Kidney epithelial cell (primary cell): ENCODE measurements at places on chromosomes 3 and 15.

GRCh38 chr3:50125541-50126286, 29.4 kb upstream of the SEMA3F start:
- DNase-seq, result no peak

- DNase-seq, result no peak
Measured at GRCh38 chr15:70248116-70249025, 150.7 kb upstream of the TLE3 start.

DNA sequence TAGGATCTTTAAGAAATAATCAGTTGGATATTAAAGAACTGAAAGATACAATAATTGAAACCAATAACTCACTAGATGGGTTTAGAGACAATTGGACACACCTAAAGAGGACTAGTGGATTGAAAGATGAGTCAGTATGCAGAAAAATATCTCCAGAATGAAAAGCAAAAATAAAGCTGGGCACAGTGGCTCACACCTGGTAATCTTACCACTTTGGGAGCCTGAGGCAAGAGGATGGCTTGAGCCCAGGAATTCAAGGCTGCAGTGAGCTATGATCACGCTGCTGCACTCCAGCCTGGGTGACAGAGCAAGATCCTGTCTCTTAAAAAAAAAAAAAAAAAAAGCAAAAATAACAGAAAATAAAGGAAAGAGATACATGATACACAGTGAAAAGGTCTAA, 37.4 kb upstream of the CCDC174 start:
- no peak for DNase-seq

DNA sequence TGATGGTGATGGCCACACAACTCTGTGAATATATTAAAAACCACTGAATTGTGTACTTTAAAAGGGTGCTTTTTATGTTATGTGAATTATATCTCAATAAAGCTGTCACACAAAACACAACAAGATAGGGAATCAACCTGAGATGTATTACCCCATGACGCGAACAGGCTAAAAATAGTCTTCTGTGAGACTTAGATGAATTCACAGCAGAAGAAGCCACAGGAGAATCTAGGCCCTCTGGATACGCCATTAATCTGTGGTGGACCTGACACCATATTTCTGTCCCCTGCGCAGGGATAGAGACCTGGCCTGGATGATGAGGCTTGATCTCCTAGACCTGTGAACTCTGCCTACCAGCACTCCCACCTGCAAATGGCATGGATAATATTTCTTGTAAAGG, 146.0 kb upstream of the HACD2 start:
- DNase-seq, result no peak

DNA sequence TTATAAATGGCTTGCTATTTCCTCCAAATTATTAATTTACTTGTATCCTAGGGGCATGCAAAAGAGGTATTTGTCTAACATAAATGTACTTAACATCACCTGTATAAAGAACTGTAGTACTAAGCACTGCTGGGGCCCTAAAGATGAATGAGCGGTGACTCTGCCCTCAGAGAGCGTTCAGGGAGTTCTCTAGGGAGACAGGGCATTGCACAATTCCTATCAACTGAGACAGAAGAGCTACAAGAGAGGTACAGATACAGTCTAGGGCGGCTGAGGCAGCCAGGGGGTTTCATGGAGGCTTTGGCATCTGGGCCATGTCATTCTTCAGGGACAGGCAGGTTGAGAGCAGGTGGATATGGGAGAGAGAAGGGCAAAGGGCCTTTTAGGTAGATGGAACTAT, 39.9 kb upstream of the PARL start:
- DNase-seq, result no peak

DNA sequence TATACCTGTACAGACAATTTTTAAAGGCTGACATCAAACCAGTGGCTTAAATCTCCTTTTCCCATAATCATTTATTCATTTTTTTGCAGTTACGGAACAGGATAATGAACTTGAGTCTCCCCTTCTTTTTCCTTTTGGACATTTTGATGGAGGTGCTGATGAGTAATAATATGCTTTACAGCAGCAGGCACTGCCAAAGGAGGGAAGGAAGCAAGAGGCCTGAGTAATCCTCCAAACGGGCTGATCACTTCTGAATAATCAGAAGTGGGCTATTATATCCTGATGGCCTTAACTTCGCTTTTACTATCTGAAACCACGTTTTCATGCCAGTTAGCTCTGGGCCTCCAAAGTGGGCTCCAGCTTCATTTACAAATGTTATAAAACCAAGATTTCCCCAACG, 527.2 kb downstream of the FOXP1 start:
- DNase-seq, result no peak
